HCEC 1CT (cell line): ENCODE measurements at places on chromosomes 1 and 21.

DNA sequence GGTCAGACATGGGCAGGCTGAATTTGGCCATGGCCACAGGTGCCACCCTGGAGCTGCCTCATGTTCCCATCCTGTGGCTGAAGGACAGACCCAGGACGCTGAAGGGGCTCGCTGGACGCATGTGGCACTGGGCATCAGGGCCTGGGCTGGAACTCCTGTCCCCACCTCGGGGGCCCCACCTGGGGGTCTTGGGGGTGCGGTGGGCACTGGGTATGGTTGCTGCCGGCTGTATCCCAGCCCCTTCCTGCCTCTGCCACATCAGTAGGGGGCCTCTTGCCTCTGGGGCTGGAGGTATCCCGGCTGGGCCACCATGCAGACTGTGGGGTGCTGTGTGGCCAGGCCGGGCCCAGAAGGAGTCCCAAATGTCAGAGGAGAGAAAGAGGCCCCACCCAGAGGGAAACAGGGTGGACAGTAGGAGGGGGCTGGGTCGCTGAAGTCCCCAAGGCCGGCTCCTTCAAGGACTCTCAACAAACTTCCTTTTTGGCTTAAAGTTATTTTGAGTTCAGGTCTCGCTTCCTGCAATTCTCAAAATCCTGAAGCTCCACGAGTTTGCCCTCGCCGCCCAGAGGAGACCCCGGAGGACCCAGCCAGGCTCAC, 78.7 kb downstream of the SIK1 start:
- DNase-seq, result no peak

GRCh38 chr1:7223334-7224080, 438.3 kb downstream of the CAMTA1 start:
- peak; percentile 95 for DNase-seq

- DNase-seq, result no peak
These were observed 453.2 kb downstream of the PTPRU start for GRCh38 chr1:29689372-29690030.

DNA sequence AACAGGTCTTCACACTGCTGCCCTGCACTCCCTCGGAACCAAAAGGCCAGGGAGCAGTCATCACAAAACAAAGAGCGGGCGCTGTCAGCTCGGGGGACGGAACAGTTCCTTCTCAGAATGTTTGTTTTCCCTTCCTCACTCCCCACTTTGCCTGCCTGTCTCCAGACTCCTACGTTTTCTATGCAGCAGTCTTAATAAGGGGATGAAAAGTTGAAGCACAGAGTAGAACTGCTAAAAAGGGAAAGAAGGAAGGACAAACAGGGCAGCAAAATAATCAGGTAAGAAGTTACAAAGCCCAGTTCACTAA, 738 bp upstream of the GPR161 start:
- no peak for DNase-seq

- no peak for DNase-seq
These were observed 74.9 kb downstream of the PIK3CD start for GRCh38 chr1:9726406-9726805.

- DNase-seq, result no peak
These were observed 310.2 kb downstream of the NTNG1 start for GRCh38 chr1:107450899-107451664.

GRCh38 chr1:1344655-1345361, 4.4 kb downstream of the DVL1 start:
- DNase-seq, result peak; percentile 85

- DNase-seq, result no peak
These were observed 13.5 kb upstream of the BCL10 start for GRCh38 chr1:85289848-85290335.

DNA sequence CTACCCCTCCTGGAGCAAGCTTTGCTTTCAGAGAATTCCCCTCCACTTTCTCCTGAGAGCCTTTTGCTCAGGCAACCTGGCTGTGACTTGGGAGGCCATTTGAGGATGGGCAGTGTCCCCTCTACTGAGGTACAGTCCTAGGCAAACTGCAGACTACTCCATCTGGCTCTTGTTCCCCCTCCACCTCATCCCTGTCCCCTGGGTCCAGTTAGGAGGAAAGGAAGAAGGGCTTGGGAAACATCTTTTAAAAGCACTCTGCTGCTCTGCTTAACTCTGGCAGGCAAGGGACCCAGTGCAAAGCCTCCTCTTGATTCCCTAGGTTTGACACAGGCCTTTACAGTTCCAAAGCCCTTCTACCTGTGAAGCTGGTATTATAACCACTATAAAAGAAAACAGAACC, 108.2 kb downstream of the NAV1 start:
- DNase-seq, result no peak

DNA sequence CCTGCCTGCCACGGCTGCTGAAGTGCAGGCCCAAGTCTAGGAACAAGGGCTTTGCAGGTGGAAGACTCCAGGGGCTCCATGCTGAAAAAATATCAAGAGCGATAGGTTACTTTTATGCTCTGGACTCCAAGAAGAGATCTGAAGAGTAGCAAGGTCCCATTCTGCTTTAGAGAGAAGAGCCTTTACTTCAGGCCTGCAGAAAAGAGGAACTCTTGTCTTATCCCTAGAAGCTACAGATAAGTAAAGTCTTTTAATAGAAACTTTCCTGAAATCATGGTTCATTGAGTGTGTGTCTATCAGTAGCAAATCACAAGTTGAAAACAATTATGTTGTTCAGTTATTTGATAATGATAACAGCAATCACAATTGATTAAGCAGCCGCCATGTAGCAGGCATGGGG, 113.3 kb downstream of the TNR start:
- DNase-seq, result no peak

DNA sequence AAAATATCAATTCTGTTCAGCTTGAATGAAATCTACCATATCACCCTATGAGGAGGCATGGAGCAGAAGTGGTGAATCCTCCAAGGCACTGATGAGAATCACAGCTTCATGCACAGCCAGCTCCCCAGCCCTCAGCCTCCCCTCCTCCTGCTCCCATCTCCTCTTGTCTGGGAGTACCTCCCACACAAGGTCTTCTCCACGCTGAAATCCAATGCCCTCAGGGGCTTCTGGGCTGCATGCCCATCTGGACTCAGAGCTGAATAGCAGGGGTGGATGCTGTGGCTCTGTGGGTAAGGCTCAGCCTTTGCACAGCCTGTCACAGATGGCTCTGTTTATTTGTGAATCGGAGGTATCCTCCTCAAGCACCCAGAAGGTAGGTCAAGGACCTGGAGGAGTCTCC, 48.6 kb downstream of the KCNC4 start:
- no peak for DNase-seq

- DNase-seq, result peak; percentile 85
These were observed 26.4 kb downstream of the SORT1 start for GRCh38 chr1:109371341-109371739.

GRCh38 chr1:10865518-10866320, 69.3 kb upstream of the CASZ1 start:
- no peak for DNase-seq

- no peak for DNase-seq
These were observed 52.1 kb downstream of the SLC35D1 start for GRCh38 chr1:67001682-67002425.

GRCh38 chr1:97033949-97034348, 312.4 kb downstream of the PTBP2 start:
- no peak for DNase-seq

DNA sequence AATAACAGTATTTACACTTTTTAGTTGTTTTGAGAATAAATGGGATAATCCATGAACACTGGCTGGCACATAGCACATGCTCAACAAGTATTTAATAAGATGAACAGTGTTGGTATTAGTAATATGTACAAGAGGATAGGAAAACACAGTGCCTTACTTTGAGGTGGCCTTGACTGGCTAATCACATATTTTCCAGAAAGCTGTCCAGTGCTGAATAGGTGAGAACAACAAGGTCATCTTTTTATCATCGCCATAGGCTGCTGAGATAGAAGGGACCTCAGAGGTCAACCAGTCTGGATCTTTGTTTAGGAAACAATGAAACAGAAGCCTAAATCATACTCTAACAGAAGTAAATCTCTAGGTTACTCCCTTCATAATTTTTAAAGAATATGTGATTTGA, 89.7 kb upstream of the BCL9 start:
- DNase-seq, result no peak
